ENCODE measurements at places on chromosomes 13 and 19. TPM values are rescaled to one million over a fixed set of nuclear protein-coding genes. Genes with fewer than 3 reads are reported as not detected.

DNA sequence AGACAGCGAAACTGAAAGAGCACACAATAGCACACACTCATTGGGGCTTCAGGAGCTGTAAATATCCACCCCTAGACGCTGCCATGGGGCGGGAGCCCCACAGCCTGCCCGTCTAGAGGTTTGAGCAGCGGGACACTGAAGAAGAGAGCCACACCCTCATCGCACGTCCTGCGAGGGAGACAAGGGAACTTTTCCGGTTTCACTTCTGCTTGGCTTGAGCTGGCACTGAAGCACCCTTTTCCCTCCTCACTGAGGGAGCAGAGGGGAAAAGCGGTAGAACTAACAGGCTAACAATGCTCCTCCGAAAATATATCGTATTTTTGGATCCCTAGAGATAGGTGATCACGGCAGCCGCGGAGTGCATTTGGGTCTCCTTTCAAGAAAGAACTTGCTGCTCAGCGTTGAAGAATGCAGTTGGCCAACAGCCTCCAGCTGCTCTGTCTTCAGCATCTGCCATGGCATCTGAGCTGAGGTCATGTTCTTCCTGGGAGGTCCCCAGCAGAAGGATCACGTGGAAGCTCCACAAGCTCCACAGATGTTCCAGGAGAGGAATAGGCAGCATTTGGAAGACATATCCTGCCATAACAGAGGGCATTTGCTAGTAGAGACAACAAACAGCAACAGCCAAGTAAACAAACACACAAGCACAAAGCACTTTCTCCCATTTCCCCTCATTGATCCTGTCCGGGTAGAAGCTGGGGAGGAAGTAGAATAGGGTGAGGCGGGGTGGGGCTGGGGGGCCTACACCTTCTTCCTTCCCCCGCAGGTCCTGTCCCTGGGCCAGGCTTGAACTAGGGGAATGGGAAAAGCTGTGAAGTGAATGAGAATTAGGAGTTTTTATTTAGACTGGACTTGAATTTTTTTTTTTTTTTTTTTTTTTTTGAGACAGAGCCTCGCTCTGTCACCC lies 44.8 kb upstream of the ALOX5AP start:
- no peak for DNase-seq

GRCh38 chr13:32200741-32201140 lies 114.4 kb downstream of the ZAR1L start:
- no peak for DNase-seq

GRCh38 chr13:112928020-112928971 lies 40.7 kb upstream of the MCF2L start:
- DNase-seq, result no peak

DNA sequence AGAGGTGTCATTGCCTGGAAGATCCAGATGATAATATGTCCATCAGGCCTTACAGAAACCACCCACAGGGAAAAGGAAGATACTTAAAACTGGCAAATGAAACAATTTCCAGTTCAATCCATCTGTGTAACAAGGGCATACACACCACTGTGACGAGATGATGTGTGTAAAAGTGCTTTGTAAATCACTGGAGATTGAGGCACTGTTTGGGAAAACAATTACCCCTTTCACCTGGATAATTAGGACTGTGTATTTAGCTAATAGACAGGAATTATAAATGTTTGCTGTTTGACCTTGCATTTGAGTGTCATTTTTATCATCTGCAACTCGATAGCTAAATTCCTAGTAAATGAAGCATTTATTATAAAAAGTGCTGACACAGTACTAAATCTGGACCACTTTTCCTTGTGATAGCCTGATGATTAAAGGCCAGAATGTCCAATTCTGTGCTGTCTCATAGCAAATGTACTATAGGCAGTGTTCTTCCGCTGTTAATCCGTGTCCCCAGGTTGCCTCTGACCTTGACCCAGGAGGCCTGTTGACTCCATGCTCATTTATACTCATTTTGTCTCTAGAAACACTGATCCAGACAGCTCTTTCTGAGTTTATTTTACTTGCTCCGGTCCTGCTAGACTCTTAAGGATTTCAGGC lies 105.8 kb downstream of the LACC1 start:
- no peak for DNase-seq

- DNase-seq, result no peak
Observed at GRCh38 chr19:18737954-18738351, 53.2 kb downstream of the COMP start.

Gene GPC6
- total RNA-seq, result 77.2 TPM

Gene PSG6
- total RNA-seq, result not detected

- no peak for DNase-seq
Observed at GRCh38 chr19:11944656-11945055, 19.7 kb downstream of the ZNF700 start.

GRCh38 chr13:99199541-99200431 lies 868 bp upstream of the UBAC2 start:
- no peak for DNase-seq

GRCh38 chr13:105336706-105337576 lies 1198.5 kb downstream of the EFNB2 start:
- DNase-seq, result no peak

Gene OR7G1
- total RNA-seq, result not detected

Gene PLPP2
- total RNA-seq, result 98.2 TPM

Gene PRSS57
- total RNA-seq, result not detected

DNA sequence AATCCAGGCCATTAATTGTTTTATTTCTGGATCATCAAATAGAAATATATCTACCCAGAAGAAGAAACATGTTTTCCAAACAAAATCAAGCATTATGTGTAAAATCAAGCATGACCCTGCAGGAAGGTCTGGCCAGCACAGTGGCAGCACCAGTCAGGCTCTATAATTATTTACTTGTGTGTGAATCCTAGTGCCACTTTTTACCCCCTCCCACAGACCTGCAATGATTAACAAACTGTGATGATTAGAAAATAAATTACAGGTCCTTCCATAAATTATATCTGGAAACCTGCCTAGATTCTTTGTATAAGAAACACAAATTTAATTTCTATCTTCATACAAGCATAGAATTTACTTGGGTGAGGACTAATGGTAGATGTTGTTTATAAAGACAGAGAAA lies 186.1 kb downstream of the GPC6 start:
- DNase-seq, result no peak

Gene DIRAS1
- total RNA-seq, result 12.2 TPM

- DNase-seq, result no peak
Observed at GRCh38 chr13:77222909-77223308, 104.0 kb downstream of the MYCBP2 start.

DNA sequence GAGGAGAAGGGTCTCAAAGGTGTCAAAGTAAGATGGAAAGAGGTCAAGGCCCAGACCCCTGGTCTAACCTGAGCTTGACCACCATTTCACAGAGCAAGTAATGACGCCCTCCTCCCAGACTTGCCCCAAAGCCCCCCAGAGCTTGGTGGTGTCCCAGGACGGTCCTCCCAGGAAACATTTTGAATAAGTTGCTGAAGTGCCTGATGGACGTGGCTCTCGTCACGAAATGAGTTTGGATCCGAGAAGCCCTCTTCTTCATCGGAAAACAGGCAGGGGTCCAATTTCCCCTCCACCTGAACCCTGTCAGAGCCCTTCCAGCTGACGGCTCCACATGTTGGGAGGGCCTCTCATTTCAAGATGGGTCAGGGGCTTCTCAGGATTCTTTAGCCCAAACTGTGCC lies 54.5 kb upstream of the TPM4 start:
- no peak for DNase-seq

DNA sequence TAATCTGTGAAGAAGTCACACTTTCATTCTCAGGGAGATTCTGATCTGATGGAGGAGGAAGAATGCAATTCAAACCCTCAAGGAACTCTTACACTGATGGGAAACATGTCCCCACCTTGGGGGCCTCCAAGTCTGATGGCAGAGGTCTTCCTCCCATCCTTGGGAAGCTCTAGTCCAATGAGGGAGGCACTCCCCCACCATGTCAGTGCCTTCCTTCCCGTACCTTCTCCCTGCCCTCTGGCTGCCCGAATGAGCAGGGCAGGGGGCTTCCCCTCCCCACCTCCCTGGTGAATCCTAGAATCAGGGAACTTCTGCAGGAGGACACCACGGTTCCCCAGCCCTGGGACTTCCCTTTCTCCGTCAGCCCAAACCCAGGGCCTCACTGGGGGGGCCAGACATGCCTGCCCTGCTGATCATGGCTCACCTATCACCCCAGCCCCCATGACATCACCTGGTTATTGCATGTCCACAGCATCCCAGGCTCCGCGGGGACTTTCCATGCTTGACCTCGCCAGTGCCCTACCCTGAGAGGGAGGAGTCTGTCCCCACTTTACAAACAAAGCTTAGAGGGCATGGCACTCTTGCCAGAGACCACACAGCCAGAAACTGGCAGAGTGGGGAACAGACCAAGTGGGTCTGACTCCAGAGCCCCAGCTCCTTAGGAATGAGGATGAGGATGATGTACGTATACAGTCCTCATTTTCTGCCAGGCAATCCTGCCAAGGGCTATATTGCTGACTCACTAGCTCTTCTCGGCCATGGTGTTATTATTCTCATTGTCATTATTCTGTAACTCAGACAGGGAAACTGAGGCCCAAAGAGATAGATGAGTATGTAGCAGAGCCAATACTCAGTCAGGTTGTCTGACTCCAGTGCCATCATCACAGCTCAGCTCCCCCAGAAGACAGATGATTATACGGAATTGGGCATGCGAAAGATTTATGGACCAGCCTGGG lies 9.6 kb upstream of the BCL3 start:
- DNase-seq, result peak; percentile 37

GRCh38 chr13:89763005-89763404 lies 1584.5 kb upstream of the MIR17HG start:
- no peak for DNase-seq

DNA sequence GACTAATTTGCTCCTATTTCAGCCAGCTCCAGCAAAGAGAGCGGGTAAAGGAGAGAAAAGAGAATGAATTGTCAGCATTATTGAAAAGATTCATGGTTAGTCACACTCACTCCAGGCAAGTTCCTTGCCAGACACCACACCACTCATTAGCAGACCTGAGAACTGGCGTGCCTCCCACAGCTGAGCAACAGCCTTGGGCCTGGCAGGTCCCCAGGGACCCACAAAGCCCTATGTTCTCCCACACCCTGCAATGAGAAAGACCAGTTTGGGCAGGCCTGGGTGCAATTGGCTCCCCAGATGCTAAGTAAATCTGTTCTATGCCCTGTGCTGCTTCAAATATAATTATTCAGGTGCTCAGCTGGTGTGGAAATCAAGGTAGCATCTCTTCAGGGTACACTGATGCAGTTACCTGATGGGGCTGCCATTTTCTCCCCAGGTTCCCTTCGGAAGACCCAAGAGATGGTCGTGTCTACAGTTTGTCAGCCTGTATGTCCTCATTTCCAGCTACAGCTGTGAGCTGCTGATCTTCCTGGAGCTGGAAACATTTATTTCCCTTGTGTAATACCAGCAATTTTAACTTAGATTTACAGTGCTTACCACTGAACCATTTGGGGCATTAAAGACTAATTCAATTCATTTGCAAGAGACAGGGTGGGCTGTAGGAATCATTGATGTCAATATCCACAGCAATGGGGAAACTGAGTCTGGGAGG lies 405.0 kb downstream of the COG6 start:
- DNase-seq, result no peak

Gene SLC10A2
- not detected for total RNA-seq

- no peak for DNase-seq
Observed at GRCh38 chr19:54646331-54646841, 16.1 kb downstream of the LILRB1 start.

Gene LILRA1
- not detected for total RNA-seq

Gene ZNF675
- total RNA-seq, result 18.5 TPM

Gene LAIR1
- total RNA-seq, result 0.33 TPM

DNA sequence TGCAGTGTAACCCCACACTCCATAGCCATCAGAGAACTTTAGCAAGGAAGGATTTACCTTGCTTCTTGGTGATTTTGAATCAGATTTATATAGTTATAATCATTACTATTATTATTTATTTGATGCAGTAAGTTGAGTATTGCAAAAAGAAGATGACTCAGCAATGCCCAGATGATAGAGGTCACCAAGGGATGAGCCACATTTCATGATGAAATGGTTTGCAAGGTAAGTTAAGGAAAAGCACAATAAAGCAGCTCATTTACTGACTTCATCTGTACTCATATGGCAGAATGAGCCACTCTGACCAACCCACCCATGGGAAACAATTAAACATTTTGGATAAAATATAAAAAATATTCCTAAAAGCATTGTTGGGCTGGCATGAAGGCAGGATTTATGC lies 59.1 kb downstream of the AKAP11 start:
- no peak for DNase-seq

DNA sequence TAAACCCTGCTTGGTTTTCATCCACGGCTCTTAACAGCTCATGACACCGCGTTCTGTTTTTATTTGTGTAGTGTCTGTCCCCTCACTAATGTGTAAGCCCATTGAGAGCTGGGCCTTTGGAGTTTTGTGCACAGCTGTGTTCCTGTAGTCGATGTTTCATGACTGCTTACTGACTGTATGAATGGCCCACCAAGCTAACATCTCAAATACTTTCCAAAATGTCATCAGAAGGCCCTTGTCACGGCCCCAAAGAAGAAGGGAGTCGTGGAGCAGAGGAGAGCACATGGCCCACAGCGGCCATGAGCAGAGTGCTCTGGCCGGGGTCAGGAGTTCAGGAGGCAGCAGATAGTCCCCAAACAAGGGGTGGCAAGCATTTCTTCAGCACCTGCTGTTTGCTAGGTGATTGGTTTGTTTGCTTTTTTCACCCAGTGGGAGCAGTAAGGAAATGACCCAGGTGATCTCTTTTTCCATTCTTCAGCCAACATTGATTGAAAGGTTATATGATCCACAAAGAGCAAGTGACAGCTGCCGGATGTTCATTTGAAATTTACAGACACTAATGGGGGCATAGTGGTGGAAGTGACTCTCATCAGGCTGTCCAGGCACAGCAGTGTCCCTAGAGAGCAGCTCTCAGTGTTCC lies 315.2 kb downstream of the ATP8A2 start:
- no peak for DNase-seq

GRCh38 chr13:113846636-113847318 lies 17.1 kb downstream of the GAS6 start:
- peak; percentile 47 for DNase-seq

- DNase-seq, result no peak
Observed at GRCh38 chr13:27678306-27679040, 56.8 kb downstream of the POLR1D start.

DNA sequence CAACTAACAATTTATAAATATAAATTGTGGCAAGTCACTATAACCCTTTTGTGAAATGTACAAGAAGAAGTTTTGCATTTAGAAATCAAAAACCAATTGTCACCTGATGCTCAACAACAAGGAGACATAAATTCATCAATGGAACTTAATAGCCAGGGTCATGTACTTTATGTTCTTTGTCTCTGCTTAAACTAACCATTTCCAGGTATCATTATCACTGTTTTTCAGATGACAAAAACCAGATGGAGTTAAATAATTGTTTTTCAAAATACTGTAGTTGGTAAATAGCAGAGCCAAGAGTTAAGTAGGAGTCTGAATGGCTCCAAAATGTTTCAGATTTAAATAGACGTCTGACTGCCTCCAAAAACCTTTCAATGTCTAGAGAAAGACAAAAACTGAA lies 72.3 kb upstream of the MAB21L1 start:
- no peak for DNase-seq

GRCh38 chr19:54329476-54330165 lies 9.3 kb downstream of the LILRA4 start:
- DNase-seq, result no peak

Data from H7 (cell line).